ENCODE measurements at places on chromosomes 13 and 19.

DNA sequence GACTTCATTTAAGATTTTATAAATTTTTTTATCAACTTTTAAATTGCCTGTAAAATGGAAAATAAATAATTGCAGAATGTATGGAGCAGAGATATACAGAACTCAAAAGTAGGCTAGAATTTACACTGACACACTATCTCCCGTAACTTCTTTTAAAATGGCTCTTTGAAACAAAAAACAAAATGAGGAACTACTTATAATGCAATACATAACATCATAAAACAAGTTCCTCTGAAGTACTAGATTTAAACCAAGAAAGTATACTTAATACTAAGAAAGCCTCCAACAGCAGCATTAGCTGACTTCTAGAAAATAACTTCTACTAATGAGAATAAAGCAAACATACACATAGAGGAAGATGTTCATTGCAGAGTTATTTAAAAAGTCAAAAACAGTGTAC, 17.0 kb downstream of the RBM26 start:
- DNase-seq: no peak

GRCh38 chr19:2380567-2380966, 20.5 kb downstream of the TMPRSS9 start:
- DNase-seq: no peak

DNA sequence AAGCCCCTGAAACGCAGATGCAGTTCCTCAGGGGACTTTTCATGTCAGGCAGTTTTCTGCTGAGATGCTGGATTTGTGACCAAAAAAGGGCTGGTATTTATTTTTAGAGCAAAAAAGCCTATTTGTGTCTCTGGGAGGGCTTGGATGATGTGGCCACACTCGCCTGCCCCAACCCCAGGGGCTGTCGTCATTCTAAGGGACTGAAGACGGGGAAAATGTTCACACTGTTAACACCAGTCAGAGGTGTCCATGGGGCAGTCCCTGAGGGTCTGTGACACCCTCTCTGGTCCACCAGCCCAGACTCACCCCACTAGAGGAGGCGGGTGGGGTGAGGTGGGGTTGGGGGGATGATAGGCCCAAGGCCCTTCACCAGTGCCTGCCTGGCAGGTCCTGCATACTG, 15.9 kb upstream of the EPHX3 start:
- no peak for DNase-seq

DNA sequence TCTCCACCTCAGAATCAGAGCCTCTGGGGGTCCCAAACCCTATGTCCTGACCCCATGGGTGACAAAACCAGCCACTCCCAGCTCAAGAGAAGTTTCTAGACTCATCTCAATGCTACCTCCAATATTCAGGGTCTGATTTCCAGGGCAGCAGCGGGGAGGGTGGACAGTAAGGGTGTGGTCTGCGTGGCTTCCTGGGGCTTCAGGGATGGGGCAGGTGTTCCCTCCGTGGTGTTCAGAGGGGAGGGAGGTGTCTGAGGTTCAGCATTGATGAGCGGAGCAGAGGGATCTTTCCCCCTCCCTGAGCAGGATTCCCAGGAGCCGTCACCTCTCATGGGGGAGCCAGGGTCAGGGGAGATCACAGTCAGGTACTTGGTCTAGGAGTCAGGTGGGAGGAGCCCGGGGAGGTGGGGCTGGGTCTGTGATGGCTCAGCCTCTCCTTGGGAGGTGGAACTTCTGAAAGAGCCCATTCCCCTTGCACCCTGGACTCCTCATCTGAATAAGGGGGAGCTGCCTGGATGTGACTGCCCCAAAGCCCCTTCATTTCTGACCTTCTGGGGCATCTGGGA, 2.9 kb downstream of the LILRA2 start:
- no peak for DNase-seq

DNA sequence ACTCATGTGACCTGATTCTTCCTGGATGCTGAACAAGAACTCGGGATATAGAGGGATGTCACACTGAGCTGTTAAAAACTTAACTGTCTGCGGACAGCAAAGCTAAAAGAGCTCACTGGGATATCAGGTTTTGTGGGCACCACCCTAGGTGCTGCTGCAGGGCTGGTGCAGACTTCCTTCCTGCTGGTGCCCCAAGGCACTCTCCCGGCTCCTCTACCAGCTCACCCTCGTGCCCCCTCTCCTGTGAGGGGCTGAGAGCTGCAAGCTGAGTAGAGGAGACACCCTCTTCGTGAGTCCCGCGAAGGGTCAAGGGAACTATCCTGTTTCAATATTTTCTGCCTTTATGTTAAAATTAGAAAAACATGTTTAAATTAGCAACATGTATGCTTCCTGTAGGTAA, 1475.7 kb downstream of the EFNB2 start:
- no peak for DNase-seq

GRCh38 chr19:32976223-32976805, 4.3 kb downstream of the FAAP24 start:
- peak; percentile 82 for DNase-seq

- DNase-seq: peak; percentile 95
These were observed at the start of gene CLASRP for GRCh38 chr19:45038931-45039893. Gene CLASRP (plus strand): TSS chr19:45039045. CDS start chr19:45040213, 1,168 bp downstream.

- DNase-seq: peak; percentile 66
These were observed 926 bp downstream of the PRR12 start for GRCh38 chr19:49591731-49592485.

DNA sequence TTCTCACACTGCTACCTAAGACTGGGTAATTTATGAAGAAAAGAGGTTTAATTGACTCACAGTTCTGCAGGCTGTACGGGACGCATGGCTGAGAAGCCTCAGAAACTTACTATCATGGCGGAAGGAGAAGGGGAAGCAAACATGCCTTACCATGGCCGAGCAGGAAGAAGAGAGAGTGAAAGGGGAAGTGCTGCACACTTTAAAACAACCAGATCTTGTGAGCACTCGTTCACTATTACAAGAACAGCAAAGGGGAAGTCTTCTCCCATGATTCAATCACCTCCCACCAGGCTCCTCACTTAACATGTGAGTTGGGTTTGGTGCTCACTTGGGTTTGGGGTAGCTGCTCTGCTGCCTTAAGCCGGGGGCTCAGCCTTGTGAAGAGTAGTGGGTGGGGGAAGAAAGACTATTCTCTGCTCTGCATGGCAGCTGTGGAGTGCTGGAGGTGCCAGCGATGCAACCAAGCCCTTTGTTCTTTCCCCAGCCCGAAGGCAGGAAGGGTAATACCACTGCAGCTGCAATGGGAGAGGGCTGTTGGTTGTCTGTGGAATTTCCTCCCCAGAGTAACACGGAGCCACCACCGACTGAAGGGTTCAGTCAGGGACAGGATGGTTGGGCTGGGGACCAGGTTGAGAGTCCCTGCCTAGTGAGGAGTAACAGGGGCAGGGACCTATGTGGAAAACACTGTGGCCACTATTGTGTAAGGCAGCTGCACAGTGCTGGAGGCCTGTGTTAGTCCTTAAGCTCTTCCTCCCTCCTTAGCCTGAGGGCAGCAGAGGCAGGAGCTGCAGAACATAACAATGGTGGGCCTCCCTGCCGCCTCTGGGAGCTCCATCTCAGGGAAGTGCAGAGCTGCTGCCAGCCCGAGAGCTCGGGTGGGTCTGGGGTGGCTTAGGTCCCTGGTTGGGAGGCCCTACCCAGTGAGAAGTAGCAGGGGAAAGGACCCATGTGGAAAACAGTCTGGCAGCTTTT, 1262.5 kb downstream of the EFNB2 start:
- no peak for DNase-seq

- DNase-seq: no peak
These were observed 12.4 kb upstream of the ZNF709 start for GRCh38 chr19:12497032-12497431.

- no peak for DNase-seq
These were observed 27.0 kb downstream of the MTRF1 start for GRCh38 chr13:41236369-41236768.

DNA sequence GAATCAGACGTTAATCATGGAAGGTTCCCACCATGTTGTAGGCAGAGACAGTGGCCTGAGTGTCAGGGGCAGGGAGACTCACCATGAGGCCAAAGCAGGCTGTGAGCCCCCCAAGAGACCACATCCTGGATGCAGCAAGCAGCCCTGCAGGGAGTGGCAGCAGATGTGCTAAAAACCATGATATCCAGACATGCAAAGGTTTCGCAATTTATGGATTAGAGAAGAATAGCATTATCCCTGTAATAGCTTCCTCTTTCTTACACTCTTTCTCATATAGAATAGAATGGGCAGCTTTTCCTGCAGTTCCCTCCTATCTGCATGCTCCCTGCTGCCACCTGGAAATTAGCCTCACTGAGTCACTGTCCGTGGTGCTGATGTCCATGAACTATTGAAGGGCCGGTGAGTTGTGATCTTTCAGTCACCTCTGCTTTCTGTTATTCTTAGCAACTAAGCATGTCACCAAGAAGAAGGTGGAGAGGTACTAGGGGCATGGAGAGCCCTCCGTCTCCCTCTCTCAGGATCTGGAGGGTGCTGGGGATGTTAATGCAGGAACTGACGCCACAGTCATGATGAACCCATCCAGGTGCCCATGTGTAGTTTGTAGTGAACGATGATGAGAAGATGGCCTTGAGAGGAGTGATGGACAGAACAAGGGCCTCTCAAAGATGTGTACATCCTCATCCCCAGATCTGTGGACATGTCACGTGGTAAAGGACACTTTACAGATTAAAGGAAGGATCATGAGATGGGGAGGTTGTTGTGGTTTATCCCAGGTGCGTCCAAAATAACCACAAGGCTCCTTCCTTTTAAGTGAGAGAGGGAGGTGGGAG, 9.9 kb downstream of the CEACAM4 start:
- DNase-seq: no peak

GRCh38 chr19:5478241-5478924, 23.2 kb downstream of the ZNRF4 start:
- DNase-seq: no peak

DNA sequence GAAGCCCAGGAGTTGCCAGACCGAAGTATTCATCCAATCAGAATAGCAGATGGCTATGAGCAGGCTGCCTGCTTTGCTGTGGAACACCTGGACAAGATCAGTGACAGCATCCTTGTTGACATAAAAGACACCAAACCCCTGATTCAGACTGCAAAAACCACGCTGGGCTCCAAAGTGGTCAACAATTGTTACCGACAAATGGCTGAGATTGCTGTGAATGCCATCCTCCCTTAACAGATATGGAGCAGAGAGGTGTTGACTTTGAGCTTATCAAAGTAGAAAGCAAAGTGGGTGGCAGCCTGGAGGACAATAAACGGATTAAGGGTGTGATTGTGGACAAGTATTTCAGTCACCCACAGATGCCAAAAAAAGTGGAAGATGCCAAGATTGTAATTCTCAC, 250.3 kb upstream of the OBI1 start:
- DNase-seq: no peak

GRCh38 chr19:44925114-44925891, 10.9 kb downstream of the APOC1 start:
- DNase-seq: peak; percentile 91

DNA sequence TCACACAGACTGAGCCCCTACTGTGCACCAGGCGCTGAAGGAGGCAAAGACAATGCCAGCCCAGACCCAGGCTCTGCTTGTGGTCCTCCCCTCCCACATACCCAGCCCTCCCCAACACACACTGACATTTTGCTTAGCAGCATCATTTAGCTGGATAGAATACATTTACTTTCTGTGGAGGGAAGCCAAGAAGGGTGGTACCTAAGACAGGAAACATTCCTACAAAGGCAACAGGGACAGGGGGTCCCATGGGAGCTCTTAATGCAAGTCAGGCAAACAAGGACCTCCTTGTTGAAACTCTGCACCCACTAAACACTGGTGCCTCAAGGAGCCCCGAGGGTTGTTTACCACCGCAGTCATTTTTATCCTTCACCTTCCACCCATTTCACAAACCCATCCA, 77.0 kb upstream of the ZNF507 start:
- DNase-seq: no peak

DNA sequence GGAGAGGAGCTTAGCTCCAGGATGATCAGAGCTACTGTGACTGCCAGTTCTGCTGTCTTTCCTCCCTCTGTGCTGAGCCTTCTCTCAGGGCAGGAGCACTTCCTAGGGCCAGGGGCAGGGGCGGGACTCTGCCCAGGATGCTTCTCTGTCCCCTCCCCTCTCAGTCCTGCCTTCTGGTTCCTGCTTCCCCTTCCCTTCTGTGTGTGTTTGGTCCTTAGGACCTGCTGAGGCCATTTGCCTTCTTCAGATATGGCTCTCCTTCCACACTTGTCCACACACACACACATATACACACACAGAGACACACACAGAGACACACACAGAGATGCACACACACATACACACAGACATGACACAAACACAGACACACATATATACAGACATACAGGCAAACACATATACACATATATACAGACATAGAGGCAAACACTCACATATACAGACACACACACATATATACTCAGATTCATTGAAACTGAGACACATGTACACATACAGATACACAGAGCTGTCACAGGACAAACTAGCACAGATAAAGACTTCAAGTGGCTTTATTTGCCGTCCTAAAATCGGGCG, 22.0 kb upstream of the CD177 start:
- no peak for DNase-seq

DNA sequence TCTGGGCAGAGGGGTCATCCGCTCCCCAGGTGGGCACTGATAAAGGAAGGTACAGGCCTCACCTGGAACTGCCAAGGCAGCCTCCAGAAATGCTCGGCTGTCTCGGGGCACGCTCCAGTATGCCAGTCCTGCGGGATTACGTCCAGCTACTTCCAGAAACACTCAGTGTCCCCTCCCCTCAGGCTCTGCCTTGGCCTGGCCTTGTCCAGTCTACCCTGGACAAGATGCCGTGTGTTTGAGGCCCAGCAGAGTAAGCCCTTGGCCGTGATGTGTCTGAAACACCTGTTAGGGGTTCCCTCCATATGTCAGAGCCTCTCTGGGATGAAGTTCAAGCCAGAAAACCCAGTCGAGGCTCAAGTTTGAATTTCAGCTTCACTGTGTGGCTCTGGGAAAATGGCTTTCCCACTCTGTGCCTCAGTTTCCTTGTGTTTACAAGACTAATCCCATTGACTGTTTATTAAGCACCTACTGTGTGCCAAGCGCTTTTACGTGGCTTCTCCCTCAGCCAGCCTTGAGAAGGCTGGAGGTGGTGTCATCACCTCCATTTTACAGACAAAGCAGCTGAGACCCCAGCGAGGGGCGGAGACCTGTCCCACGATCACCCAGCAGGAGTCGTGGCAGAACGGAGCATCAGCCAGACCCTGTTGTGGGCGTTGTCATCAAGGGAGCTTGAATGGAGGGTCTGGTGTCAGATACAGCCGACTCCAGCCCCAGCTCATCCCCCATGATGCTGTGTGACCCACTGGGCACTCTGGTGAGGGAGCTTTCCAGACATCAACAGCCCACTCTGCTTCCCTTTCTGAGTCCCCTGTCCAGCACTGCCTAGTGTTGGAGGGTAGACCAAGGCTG, 2.0 kb upstream of the PIK3R2 start:
- no peak for DNase-seq

Data from Right ventricle myocardium superior (tissue), 1 donor.